ENCODE measurements at places on chromosomes 2 and 18.
A peak's percentile ranks its signal among the peaks of the same experiment; 100 is the strongest.

- peak; percentile 55 for DNase-seq
Measured at GRCh38 chr2:185738679-185739472, at the start of gene FSIP2. Gene FSIP2 (plus strand): TSS chr2:185738804. CDS start chr2:185738895, 91 bp downstream.

- no peak for DNase-seq
Measured at GRCh38 chr2:10162586-10163497, 40.3 kb downstream of the RRM2 start.

GRCh38 chr2:176598351-176598750, 329.1 kb downstream of the MTX2 start:
- no peak for DNase-seq

DNA sequence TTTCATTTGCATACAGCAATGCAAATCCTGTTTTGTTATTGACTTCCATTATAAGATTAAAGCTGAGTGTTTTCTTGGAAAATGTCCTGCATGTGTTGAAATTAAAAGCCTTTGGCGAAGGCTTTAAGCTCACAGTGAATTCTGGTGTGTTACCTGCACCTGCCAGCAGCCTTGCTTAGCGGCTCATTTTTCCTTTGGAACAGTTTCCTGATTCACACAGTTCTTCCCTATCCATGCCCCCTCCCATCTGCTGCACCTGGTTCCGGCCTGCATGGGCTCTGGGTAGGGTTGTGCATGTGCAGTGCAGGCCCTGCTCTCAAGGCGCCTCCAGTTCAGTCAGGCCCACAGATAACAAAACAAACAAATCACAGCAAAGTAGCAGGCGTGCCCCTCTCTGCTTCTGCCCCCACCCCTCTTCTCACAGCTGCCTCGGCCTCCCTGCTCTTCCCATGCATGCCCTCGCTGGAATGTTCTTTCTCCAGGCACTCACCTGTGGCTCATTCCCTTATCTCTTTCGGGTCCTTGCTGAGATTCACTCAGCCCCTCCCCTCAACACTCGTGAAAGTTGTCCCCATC, 15.8 kb downstream of the MTCL1 start:
- DNase-seq, result no peak

DNA sequence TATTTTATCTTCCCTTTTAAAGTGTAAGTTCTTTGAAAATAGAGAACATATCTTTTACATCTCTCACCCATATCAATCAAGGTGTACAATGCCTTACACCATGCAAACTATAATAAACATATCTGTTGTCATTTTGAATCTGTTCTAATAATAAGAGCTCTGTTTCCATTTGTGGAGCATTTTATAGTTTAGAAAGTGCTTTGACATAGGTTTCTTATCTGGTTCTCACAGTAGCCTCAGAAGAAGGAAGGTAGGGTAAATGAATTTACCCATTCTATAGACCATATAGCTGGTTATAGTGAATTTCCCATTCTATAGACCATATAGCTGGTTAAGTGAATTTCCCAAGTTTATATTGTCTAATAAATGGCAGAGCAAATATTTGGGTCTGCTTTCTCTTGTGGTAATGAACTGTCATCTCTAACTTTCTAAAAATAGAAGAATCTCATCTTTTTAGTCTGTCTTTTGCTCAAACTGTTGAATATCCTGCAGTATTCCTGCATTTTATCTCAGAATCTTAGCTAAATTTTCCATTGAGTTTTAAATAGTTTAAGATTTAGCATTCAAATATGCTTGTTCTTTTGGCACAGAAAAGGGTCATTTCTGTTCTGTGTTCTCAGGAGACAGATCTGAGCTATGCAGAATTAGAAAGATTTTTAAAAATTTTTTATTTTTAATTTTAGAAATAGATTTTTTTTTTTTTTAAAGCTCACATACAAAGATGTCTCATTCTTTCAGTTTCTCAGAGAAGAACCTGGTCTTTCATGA, 80.7 kb upstream of the STON1 start:
- DNase-seq, result no peak

- no peak for DNase-seq
Measured at GRCh38 chr2:232757905-232758304, 18.5 kb downstream of the KCNJ13 start.

GRCh38 chr18:63992751-63993150, 22.9 kb downstream of the SERPINB8 start:
- no peak for DNase-seq

- DNase-seq, result no peak
Measured at GRCh38 chr2:86243950-86244733, 44.9 kb downstream of the MRPL35 start.

GRCh38 chr2:73238149-73238548, 4.0 kb downstream of the CCT7 start:
- no peak for DNase-seq

DNA sequence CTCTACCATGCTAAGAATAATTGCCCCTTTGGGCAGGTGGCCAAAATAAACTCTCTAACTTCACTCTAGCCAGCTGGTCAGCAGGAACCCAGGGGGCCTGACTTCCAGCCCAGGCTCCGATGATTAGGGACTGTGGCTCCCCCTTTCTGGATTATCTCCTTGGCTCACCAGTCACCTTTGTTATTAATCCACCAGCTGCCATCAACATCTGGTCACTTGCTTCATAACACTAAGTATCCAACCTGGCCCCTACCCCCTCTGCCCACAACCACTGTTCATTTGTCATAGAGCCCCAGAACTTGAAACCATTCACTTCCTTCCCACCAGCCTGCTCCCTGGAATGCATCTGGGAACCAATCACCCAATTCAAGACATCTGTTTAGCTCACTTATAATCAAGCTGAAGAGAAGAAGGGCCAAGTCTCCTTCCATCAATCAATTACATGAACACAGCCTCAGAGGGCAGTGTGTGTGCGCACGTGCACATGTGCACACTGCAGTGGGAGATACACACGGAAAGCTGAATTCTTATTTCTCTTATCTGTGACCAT, 215.1 kb downstream of the ALK start:
- DNase-seq, result no peak

GRCh38 chr2:153417077-153417476, 61.5 kb downstream of the RPRM start:
- no peak for DNase-seq

DNA sequence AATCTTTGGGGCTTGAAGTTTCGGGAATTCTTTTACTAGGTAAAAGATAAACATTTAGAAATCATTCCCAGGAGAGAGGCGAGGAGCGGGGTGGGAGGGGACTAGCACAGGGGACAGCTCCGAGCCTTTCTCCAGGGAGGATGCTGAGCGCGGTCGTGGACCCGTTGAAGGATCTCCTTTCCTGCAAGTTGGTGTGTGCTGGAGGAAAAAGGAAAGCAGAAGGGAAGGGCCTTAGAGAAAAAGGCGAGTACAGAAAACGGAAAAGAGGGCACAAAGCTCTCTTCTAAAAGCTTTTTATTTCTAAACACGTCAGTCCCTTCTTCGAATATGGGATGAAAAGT, 640 bp downstream of the SLC39A6 start:
- peak; percentile 31 for DNase-seq

- DNase-seq, result no peak
Measured at GRCh38 chr2:157473581-157473980, 29.7 kb upstream of the CYTIP start.

DNA sequence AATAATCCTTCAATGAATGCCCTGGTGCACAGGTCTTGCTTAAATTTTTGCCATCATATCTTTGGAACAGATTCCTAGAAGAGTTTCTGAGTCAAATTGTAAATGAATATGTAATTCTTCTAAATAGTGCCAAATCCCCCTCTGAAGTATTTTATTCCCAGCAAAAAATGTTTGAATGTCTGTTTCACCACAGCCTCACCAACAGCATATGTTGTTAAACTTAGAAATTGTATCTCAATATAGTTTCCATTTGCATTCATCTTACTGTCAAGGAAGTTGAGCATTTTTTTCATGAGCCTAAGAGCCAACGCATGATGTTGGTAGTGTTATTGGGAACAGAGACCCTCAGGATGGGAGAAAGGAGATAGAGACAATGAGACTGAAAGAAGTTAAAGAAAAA, 86.8 kb upstream of the IL1R2 start:
- DNase-seq, result no peak

- DNase-seq, result no peak
Measured at GRCh38 chr2:72176281-72176680, 28.6 kb upstream of the CYP26B1 start.

DNA sequence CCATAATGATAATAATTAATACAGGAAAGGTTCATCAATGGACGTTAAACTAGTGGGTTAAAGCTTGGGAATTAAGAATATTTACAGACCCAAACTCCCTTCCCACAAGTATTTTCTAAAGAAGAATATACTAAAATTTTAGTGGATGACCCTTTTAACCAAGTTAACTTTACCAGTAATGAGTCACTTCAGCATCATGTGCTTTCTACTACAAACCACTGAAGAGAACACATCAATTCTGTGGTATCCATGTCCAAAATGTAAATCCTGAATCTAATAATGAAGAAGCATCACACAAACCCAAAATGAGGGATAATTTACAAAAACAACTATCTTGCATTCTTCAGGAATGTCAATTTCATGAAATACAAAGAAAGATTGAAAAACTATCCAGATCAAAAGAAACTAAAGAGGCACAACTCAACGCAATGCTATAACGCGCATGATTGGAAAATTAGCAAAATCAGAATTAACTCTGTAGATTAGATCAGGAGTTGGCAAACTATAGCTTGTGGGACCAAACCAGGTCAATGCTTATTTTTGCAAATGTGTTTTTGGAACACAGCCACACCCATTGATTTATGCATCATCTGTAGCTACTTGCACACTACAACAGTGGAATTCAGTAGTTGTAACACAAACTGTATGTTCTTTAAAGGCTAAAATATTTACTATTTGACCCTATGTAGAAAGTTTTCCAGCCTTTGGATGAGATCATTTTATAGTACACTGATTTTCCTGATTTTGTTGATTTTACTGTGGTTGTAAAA, 27.5 kb downstream of the COPS8 start:
- DNase-seq, result no peak

- DNase-seq, result peak; percentile 42
Measured at GRCh38 chr2:109545828-109546713, 67.7 kb downstream of the SEPTIN10 start.

- no peak for DNase-seq
Measured at GRCh38 chr2:21590026-21590690, 466.4 kb downstream of the TDRD15 start.

DNA sequence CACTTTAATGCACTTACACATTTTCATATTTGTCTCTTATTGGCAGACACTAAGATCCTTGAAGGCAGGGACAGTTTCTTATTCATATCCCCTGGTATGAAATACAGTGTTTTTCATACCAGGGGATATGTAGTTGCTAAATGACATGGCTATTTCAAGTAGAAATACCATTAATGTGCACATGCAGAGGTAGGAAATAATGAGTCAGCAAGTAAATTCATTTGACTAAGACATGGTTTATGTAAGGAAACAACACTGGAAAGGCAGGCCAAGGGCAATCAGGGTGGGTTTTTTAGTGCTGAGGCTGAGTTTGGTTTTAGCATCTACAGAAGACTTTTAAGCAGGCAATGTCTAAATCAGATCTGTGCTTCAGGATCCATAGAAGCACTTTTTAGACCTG, 155.9 kb downstream of the WDPCP start:
- DNase-seq, result peak; percentile 59

DNA sequence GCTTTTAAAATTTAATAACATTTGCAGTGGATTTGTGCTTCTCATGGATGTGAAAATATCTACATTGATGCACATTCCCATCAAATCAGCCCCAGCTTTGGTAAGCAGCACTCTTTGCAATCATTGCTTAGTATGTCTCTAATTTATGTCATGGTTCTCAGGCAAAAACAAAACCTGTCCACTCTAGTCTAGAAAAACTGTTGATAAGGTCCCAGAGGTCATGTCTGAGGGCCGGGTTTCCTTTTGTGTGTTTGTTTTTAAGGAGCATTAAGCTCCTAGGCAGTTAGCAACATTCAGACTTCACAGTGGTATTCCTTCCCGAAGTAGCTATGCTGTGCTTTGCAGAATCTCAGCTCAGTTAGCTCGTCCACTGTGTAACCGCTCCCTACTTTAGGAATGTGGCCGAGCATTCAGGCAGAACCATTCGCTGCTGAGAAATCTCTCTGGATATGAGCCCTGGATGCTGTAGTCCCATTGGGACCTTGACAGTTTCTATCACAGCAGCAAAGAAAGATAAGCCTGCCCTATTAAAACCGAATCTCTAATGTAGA, 4.0 kb downstream of the DIPK1C start:
- no peak for DNase-seq

- DNase-seq, result no peak
Measured at GRCh38 chr18:26714739-26715138, 150.8 kb downstream of the AQP4 start.

GRCh38 chr2:42342061-42342794, 18.8 kb downstream of the COX7A2L start:
- peak; percentile 91 for DNase-seq

DNA sequence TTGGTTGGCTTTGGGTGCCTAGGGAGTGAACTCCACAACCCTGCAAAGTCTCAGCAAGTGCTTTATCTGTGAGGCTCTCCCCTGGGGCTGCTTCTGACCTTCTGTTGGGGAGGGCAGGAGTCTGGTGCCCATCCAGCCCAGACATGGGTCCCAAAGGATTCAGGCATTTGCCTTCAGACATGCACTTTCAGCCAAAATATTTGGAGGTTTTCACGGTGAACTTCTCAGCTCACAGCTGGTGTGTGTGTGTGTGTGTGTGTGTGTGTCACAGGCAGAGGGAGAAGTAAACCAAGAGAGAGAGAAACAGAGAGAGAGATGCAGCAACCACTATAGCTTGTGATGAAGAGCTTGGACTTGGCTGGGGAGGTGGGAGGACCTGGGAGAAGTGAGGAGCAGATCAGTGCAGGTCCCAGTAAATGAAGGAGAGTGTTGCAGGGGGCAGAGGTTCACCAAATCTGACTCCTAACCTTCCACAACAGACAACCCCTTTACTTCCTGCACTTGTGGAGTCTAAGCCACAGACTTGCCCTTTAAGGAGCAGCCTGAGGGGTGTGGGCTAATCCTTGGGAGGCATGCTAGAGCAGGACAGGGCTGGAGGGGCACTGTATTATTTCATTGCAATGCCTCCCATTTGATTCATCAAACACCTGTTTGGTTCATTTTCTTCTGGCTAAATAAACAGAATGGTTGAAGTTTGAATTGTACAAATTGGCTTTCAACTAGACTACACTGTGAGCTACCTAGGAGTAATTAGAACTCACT, 14.1 kb downstream of the SLC9A4 start:
- DNase-seq, result no peak

GRCh38 chr2:150143087-150143536, 344.4 kb downstream of the RND3 start:
- DNase-seq, result no peak

DNA sequence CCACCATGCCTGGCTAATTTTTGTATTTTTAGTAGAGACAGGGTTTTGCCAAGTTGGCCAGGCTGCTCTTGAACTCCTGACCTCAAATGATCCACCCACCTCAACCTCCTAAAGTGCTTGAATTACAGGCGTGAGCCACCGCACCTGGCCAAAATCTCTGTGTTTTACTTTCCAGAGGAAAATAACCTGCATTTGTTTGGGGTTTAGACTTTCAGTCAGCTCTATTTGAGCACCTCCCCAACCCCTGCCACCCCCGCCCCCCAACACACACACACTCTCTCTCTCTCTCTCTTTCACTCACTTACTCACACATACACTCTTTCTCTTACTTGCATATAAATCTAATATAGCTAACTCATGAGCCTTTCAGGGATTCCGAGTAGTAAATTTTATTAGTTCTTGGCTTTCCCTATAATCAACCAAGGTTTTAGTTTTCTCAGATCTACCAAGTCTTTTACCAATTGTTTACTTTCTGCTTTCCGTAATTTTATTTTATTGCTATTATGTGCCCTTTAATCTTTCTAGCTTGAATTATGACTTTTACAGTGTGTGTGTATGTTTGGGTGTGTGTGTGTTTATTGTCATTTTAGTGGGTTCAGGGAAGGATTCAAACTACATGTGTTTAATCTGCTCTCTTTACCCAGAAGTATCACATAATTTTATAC, 24.5 kb downstream of the MFSD6 start:
- no peak for DNase-seq

Measured in fibroblast of gingiva (primary cell).